ENCODE measurements at places on chromosomes 13 and 19.

DNA sequence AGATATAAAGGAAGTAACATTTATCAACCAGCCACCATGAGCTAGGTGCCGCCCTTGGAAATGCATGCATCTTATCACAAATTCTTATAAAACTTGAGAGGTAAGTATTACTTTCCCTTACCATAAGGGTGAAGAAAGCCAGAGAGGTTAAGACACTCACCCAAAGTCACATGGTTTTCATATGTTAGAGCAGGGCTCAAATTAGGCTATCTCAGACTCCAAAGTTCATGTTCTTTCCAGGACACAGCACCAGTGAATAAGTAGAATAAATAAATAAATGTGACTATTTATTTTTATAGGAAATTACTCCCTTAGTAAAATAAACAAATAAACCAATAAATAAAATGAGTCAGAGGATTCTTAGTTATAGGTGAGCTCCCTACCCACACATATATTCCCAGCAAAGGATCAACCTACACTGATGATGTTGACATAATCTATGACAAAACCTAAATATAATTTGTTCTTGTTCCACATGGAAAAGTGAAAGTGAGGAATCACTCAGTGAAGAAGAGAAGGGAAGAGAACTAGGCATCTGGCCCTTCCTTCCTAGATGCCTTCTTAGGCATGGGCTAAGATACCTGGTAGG lies 27.2 kb downstream of the SPRY2 start:
- no peak for DNase-seq

DNA sequence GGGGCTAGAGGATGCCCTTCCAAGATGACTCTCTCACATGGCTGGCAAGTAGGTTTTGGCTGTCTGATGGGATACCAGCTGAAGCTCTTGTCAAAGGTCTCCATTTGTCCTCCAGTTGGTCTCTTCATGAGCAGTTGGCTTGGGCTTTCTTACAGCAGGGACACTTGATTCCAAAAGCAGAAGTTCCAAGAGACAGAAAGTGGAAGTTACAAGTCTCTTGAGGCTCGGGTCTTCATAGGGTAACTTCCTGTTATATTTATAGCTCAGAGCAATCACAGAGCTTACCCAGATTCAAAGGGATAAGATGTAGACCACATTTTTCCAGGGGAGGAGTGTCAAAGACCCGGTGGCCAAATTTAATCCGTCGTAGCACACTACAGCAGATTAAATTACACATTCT lies 440.0 kb downstream of the RFC3 start:
- DNase-seq: no peak

DNA sequence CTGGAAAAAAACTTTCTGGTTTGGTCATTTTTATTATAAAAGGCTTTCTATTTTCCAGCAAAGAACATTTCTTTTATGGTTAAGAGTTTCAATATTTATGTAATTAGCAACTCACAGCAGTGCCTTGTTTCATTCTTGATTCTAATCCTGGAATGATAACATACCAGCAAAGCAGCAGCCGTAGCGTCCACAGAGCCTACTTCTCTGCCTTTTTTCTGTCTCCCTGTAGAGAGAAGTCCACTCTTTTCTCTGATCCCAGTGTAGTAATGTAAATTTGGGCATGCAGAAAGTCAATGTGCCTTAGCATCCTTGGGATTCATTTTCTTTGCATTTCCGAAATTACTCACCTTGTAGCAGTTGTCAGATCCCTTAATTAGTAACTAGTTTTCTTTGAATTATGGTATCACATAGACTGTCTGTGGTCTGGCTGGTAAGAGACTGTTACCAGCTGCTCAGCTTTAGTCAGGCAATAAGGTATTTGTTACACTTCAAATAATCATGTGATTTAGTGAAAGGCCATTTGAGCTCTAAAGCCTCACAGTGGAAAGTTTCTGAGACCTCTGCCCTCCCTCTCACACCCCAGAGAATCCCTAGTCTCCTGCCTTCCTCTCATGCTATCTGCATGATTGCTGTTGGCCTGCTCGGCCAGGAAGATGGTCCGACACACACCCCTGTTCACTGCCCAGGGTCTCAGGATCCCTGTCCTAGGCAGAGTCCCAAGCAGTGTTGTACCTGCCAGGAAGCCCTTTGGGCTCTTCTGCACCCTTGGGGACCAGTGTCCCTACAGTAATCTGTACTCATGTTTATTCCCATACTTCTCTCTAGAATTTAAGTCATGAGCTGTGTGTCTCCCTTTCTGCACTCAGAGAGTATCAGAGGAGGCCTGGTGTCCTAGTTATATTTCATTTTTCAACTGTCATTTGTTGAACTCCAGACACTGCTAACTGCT lies 86.3 kb downstream of the LRCH1 start:
- no peak for DNase-seq

DNA sequence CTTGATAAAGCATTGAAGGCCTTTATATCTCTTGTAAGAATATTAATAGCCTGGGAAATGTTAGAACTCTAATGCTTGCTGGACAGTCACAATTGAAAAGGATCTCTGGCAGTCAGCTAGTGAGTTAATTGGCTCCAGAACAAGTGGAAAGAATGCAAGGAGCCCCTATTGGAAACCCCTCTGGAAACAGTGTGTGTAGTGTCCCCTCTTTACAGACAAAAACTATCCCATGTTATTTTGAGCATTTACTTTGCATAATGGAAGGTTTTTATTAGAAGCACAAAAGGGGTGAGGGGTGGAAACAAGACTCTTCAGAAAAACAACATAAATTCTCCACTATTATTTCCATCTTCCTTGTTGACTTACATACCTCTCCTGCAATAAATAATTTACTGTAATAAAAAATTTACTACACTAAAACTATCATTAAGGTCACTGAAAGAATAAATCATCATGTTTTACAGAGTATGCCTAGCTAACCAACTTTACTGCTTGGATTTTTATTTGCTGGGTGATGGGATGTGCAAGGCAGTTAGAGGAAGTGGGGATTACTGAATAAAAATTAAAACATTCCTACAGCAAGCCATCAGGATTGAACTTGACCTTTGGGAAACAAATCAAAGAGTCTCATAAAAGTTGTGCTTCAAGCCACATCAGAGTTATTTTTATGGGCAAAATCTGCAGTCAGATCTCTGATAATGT lies 610.4 kb downstream of the TBC1D4 start:
- DNase-seq: no peak

GRCh38 chr13:81048026-81048461 lies 707.1 kb upstream of the SPRY2 start:
- DNase-seq: no peak

- DNase-seq: no peak
Measured at GRCh38 chr13:30341815-30342570, 34.6 kb upstream of the KATNAL1 start.

DNA sequence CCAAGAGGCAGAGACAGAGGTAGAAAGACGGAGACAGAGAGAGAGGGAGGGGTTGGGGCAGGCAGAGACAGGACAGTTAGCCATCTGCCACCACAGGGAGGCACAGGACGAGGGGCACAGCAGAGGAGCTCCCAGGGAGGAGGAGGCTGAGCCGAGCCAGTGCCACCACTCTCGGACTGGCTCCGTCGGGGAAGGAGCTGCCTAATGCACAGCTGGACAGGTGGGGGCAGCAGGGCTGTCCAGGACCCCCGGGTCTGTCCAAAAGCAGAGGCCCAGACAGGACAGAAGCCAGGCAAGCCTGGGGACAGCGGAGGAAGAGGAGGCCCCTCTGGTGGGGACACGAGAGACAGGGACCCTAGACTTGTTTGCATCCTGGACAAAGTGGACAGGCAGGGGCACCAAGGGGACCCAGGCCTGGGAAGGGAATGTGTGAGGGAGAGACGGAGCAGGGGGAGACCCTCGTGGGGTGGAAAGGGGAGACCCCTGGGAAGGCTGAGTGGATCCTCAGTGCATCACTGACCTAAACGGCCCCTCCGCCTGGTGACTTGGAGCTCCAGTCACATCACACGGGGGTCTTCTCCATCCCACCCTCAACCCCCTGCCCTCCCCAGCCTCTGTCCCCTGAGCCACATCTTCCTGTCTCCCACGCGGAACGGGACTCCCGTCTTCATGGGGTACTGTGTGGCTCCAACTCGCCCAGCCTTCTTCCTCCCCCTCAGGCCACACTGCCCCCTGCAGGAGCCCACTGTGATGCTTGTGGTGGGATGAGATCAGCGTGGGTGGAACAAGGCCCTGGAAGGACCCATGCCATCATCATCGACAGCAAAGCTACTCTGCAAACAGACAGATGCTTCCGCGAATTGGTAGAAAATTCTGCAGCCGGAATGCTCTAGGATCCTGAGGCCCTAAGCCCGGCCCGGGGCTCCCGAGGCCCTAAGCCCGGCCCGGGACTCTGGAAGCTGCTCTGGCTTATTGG lies 915 bp downstream of the F10 start:
- DNase-seq: no peak

DNA sequence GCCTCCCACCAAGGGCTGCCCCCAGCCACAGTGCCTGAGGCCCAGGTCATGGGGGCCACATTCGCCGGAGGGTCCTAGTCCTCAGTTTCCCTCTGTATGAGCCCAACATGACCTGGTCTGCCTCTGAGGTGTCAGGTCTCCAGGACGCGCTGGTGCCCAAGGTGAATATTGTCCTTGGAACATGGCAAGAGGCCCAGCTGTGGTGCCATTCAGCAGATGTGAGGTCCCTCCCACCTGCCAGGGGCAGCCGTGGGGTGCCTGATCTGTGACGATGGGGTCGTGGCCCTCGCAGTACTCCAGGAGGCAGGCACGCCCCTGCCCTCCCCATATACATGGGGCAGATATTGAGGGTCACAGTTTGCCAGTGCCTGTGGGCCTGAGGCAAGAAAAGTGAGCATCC lies 151.9 kb downstream of the KDM4B start:
- DNase-seq: no peak

DNA sequence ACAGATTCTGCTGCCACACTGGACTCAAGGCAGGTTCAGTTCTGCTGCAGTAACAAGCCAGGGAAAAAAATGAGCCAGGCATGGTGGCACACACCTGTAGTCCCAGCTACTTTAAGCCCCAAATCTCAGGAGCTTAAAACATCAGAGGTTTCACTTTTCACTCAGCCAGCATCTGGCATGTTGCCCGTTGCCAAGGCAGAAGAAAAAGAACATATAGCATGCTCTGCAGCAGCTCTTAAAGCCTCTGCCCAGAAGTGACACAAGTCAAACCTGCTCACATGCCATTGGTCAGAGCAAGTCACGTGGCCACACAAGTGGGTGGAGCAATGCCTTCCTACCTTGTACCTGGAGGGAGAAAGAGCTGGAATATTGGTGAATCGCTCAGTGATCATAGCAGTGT lies 14.7 kb upstream of the ADGRE5 start:
- DNase-seq: peak; percentile 77

- DNase-seq: no peak
Measured at GRCh38 chr13:92734068-92734467, 492.5 kb upstream of the GPC6 start.
